Right atrium auricular region (tissue), 2 donors: ENCODE measurements at places on chromosomes 12 and 14. TPM values are rescaled to one million over a fixed set of nuclear protein-coding genes. Genes with fewer than 3 reads are reported as not detected.
A peak's percentile ranks its signal among the peaks of the same experiment; 100 is the strongest.

DNA sequence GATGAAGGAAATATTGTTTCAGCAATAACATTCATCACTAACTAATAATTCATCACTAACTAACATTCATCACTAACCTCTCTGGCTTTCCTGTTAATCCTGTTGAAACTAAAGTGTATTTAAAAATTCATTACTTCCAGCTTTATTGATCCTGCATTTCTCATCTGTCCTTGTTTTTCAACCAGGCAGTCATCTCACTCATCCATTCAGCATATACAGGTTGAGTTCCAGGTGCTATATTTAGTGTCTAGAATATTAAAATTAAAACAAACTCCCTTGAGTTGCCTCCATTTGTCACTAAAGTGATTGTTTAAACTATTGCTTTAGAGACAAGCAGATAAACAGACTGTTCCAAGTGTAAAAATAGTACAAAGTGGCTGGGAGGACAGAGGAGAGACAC, 58.1 kb downstream of the ATXN7L3B start:
- H3K27ac ChIP-seq = no peak overlapping the region
- no peak for DNase-seq
- H3K4me1 ChIP-seq = no peaks in the 10 kb centered on the region
- no peaks in the 10 kb centered on the region for H3K36me3 ChIP-seq
- no peak overlapping the region for H3K4me3 ChIP-seq

Gene INHBE
- not detected for total RNA-seq

Gene HSP90B1
- 245 TPM for total RNA-seq

DNA sequence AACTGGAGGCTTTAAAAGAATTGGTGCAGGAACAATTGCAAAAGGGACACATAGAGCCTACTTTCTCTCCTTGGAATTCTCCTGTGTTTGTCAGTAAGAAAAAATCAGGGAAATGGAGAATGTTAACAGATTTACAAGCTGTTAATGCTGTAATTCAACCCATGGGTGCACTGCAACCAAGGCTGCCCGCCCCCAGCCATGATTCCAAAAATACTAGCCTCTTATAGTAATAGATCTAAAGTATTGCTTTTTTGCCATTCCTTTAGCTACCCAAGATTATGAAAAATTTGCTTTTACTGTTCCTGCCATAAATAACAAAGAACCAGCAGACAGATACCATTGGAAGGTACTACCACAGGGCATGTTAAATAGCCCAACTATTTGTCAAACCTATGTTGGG, 15.3 kb upstream of the OR8S1 start:
- no peaks in the 10 kb centered on the region for H3K27me3 ChIP-seq
- H3K36me3 ChIP-seq = no peaks in the 10 kb centered on the region
- no peak overlapping the region for H3K4me3 ChIP-seq

Gene FGF23
- not detected for total RNA-seq

Gene RERGL
- not detected for total RNA-seq

DNA sequence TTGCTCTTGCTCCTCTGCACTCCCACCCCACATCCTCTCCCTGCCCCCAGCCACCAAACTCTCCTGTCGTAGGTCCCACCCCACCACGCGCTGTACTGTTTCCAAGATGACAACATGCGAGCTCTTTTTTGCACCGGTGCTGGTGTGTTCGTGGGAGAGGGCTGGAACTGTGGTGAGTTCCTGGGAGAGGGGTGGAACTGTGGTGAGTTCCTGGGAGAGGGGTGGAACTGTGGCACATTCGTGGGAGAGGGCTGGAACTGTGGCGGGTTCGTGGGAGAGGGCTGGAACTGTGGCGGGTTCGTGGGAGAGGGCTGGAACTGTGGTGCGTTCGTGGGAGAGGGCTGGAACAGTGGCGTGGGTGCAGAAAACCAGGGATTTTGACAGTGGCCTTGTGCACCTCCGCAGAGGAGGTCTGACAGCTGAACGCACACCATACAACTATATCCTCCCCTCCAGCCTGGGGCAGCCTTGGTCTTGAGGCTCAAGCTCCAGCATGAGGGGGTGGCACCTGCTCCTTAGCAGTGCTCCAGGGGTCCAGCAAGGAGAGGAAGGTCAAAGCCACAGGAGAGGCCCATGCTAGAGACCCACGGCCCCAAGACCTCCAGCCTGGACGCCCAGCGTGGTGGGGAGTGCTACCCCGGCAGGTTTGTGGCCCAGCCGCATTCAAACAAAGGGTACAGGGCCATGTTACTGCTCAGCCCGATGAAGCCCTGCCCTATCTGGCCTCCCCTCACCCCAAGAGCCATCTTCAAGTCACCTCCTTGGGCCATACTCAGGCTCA, 50.1 kb downstream of the ACTN1 start:
- no peak overlapping the region for H3K4me3 ChIP-seq
- H3K27ac ChIP-seq = peak overlapping the region; percentile 50
- no peaks in the 10 kb centered on the region for H3K27me3 ChIP-seq
- peaks cover 62% of the 10 kb centered on the region for H3K4me1 ChIP-seq
- DNase-seq = no peak
- H3K36me3 ChIP-seq = peaks cover 16% of the 10 kb centered on the region

DNA sequence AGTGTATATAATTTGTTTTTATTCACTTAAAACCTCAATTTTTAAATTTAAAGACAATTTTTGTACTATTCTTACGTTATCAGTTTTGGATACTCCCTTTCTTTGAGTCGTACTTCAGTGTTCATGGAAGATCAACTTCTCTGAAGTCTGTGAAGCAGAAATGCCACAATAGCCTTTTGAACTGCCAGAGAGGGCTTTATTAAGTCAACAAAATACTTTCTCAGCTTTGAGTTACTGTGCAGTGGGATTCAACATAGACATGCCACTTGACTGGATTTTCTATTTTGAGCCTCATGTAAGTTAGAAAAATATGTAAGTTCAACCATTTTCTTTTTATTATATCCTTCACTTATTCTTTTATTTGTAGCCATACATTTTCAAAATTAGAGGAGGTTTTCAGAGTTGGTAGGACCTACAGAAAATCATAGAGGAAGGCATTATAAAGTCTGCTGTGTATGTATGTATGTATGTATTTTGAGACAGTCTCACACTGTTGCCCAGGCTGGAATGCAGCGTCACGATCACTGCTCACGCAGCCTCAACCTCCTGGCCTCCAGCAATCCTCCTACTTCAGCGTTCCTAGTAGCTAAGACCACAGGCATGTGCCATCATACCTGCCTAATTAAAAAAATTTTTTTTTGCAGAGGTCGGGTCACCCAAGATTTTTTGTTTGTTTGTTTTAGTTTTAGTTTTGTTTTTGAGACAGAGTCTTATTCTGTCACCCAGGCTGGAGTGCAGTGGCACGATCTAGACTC, 31.3 kb upstream of the BCAT1 start:
- no peak overlapping the region for H3K27ac ChIP-seq
- no peaks in the 10 kb centered on the region for H3K36me3 ChIP-seq
- H3K4me1 ChIP-seq = no peaks in the 10 kb centered on the region
- H3K27me3 ChIP-seq = no peaks in the 10 kb centered on the region
- H3K4me3 ChIP-seq = no peak overlapping the region

GRCh38 chr12:131449027-131449426, 261.9 kb upstream of the SFSWAP start:
- H3K4me1 ChIP-seq = no peaks in the 10 kb centered on the region
- H3K36me3 ChIP-seq = no peaks in the 10 kb centered on the region
- no peak overlapping the region for H3K4me3 ChIP-seq
- no peak overlapping the region for H3K27ac ChIP-seq
- H3K27me3 ChIP-seq = no peaks in the 10 kb centered on the region

Gene PLA2G1B
- total RNA-seq = not detected
